ENCODE measurements at places on chromosomes 4 and X.

DNA sequence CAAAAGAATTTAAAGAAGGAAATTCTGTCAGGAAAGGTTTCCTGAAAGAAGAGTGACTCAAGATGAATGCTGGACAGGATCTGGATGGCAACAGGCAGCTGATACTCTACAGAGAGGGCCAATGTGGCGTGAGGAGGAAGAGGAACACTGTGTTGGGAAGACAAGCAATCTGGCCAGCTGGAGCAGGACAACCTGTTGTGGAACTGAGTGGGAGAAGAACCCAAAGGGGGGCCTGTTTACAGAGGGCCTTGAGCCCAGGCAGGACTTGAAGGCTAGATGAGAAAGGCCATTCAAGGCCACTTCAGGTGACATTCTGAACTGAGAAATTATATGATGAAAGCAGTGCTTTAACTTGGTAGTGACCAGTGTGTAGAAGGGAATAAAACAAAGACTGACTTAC lies 8.5 kb downstream of the OTUD4 start:
- no peak for DNase-seq

GRCh38 chr4:8340781-8341241 lies 71.3 kb downstream of the HTRA3 start:
- DNase-seq, result no peak

GRCh38 chr4:184668511-184669114 lies 19.1 kb downstream of the PRIMPOL start:
- no peak for DNase-seq

DNA sequence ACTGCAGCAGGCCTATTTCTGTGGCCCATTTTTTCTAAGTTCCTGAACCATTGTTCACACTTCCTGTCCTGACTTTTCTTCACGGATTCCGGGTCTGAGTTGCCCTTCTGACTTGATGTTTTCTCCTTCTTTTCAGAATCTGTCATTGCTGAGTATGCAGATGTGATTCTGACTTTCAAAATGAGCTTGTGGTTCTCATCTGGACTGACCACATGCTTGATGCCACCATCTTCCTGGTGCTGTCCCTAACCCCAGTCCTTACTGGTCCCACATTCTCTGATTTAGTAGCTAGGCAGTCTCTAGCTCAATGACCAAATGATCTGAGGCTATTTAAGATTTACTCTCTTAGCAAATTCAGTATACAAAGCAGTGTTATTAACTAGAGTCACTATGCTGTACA lies 822.3 kb upstream of the TENM3 start:
- DNase-seq, result no peak

- DNase-seq, result no peak
Observed at GRCh38 chrX:25002661-25003020, 13.1 kb downstream of the ARX start.

GRCh38 chr4:168908093-168908492 lies 102.0 kb downstream of the CBR4 start:
- no peak for DNase-seq

- no peak for DNase-seq
Observed at GRCh38 chr4:145308598-145308997, 128.2 kb upstream of the OTUD4 start.

- DNase-seq, result no peak
Observed at GRCh38 chr4:128604840-128605239, 204.7 kb upstream of the JADE1 start.

- no peak for DNase-seq
Observed at GRCh38 chrX:151416579-151416978, 19.6 kb downstream of the VMA21 start.

DNA sequence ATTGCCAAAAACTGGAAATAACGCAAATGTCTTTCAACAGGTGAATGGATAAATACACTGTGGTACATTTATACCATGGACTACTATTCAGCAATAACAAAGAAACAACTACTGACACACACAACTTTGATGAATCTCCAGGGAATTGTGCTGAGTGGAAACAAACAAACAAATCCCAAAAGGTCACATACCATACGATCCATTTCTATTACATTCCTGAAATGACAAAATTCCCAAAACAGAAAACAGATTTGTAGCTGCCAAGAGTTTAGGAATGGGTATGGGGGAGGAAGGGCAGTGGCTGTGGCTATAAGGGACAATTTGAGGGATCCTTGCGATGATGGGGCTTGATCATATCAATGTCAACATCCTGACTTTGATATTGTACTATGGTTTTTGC lies 2.5 kb downstream of the ZNF182 start:
- no peak for DNase-seq

GRCh38 chrX:12768491-12768890 lies 22.7 kb upstream of the PRPS2 start:
- DNase-seq, result no peak

GRCh38 chrX:106912864-106913263 lies 7.3 kb upstream of the CLDN2 start:
- DNase-seq, result no peak

DNA sequence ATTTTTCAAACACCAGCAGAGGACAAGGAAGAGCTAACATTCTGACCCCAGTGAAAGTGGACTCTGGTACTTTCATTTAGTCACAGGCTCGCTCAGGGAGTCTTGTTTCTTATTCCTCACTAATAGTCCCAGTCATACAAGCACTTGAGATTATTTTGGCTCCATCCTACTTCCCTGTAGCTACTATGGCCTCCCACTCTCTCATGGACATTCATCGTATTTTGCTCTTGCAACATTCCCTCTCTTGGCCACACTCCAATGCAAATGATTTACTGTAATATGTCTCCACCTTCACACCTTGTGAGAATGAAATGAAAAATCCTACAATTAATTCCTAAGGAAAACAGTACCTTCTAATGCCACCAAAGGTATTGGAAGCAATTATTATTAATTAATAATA lies 21.3 kb downstream of the PLRG1 start:
- no peak for DNase-seq

DNA sequence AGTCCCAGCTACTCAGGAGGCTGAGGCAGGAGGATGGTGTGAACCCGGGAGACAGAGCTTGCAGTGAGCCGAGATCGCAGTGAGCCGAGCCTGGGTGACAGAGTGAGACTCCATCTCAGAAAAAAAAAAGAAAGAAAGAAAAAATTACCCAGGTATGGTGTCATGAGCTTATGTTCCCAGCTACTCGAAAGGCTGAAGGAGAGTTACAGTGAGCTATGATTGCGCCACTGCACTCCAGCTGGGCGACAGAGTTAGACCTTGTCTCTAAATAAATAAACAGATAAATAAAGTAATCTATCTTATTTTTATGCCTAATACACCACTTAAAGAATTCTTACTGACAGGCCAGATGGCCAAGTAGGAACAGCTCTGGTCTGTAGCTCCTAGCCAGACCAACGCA lies 73.0 kb downstream of the SLC39A8 start:
- DNase-seq, result no peak

GRCh38 chrX:139026811-139027210 lies 315.3 kb upstream of the FGF13 start:
- no peak for DNase-seq

DNA sequence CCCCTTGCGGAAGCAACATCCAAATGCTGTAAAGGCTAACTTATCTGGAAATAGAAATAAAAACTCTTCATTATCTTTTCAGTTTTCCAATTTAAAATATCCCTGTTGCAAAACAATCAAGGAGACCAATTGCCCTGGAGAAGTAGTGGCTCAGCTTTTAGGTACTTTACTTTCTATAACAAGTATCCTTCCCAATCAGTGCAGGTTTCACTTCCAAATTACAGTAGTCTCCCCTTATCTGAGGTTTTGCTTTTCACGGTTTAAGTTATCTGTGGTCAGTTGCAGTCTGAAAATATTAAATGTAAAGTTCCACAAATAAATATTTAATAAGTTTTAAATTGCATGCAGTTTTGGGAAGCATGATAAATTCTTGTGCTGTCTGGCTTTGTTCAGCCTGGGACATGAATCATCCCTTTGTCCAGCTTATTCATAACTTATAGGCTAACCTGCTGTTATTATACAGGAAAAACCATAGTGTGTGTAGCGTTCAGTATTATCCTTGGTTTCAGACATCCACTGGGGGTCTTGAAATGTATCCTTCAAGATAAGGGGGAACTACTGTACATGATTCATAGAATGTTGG lies 973.1 kb upstream of the GRID2 start:
- no peak for DNase-seq

- no peak for DNase-seq
Observed at GRCh38 chr4:167906851-167907250, 185.5 kb upstream of the ANXA10 start.

DNA sequence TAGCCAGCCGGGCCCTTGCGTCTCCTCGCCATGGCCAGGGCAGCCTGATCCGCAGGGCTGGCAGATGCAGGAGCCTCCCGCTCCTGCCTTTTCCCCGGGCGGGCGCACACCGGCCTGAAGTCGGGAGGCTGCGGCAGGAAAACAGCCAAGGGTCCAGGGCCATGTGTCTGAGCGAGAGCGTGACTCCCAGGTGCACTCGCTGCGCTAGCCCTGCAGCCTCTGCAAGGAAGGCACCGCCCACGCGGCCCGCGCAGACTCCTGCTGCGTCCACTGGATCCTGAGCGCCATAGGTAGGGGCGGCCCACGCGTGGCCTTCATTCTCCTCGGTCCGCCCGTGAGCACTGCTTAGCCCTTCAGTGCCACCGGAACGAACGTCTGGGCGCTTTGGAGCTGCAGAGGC lies 379.9 kb downstream of the TRAM1L1 start:
- DNase-seq, result no peak

DNA sequence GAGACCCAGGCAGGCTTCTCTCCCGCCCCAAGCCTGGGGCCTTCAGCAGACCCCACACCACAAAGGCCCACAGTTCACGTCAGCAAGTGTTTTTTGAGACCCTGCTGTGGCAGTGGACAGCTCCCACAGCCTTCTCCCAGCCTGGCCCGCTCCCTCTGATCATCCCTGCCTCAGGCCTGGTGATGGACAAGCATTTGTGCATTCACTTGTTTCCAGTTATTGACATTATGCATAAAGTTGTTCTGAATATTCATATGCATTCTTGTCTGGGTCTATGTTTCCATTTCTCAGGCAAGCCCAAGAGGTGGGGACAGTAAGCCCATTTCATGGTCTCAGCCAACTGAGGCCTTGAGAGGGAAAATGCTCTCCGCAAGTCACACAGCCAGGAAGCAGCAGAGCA lies 14.7 kb downstream of the TRO start:
- no peak for DNase-seq

DNA sequence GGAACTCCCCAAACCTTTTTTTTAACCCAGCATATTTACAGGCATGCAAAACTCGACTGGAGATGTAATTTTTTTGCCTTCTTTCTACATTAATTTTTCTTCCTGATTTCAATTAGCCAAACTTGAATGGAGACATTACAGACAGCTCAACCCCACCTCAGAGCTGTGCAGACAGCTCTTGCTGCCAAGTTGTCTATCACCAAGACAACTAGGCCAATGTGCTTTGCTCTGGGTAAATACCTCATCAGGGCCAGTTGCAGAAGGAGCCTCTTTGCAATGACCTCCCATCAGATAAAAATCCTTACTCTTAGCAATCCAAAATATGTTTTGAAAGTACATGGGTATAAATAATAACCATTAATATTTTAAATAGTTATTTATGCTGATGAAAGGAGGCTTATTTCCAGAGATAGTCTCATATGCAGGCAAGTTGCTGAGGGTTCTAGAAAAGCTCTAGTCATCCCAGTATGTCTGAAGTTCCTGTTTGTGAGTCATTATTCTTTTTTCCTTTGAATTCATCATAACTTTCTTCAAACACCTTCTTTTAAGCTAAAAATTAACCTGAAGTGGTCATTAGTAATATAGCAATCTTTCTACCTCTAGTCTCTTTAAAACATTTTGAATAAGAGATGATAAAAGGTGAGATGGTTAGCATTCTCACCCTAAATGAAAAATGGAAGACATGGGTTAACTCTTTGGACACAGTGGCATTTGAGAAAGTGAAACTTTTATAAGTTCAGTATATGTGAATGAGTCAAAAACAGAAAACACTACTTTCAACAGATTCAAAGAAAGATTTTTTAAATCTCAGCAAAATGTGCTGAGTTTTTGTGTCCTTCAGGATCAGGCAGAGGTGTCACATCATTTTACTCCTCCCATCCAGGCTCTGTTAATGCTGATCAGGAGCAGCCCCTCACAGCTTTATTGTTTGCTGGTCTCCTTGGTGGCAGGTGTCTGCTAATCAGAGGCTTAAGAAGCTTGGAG lies 475.5 kb upstream of the FGF16 start:
- DNase-seq, result no peak

GRCh38 chr4:184232202-184232601 lies 14.5 kb upstream of the ENPP6 start:
- no peak for DNase-seq

GRCh38 chr4:96342790-96343455 lies 503.0 kb downstream of the PDHA2 start:
- no peak for DNase-seq

- peak; percentile 41 for DNase-seq
Observed at GRCh38 chrX:55135171-55135570, 46.4 kb downstream of the PAGE2 start.

DNA sequence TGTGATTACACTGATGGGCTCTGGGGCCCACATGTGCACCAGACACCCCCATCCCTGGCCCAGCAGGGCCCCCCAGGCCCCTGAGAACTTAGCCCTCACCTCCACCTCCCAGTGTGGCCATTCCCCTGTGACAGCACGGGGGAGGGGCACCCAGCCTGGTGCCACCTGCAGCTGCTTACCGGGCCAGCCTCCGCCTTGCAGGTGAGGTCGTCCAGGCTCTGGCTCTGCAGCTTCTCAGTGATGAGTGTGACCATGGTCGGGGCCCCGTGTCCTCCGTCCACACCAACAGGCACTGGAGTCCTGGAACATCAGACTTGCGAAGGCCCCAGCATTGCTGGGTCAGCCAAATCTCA lies 15.6 kb downstream of the FAM53A start:
- peak; percentile 5 for DNase-seq

DNA sequence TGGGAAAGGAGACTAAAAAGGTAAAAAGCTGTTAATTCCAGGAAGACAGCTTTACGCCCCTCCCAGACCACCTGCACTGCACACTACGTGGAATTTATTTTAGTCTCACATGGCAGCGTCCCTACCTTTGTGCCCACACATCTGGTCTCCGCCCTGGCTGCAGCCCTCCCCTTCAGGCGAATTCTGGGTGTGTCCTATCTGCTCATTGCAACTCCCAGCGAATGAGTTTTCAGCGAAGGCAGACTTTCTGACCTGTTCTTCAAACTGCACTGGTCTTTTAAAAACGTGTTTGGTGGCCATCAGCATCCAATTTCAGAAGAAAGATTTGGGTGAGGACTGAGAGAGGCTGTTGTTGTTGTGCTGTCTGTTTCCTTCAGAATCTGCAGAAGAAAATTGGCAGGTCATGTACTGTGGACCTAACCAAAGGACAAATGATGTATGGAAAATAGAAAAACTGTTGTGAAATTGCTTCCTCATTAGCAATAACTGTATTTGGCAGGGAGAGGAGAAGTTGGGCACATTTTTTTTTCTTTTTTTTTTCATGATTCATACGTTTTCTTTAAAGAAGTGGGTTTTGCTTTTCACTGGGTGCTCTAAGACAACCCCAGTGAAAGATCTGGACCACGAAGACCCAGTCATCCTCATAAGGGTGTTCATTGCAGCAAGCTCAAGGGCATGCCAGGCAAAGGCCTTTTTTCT lies 4.2 kb downstream of the TLR8 start:
- no peak for DNase-seq

DNA sequence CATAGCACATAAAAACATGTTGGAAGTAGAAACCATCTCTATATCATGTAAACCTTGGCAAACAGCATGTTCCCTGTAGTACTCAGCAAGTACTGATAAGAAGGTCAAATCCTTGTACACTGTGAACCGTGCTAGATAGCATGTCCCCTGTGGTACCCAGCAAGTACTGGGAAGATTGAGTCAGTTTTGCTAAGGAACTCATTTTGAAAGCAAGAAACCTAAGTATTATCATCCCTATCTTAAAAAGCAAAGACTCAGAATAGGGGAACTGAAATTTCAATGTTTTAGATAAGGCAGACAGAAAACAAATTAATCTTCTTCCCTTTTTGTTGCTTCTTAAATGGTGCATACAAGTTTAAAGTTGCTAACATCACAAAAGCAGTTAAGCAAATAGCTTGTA lies 180.2 kb downstream of the RBM46 start:
- DNase-seq, result no peak

Data from SK-N-SH (cell line).